Stimulated activated CD4-positive, alpha-beta T cell treated with anti-CD3 and anti-CD28 coated beads, TNF-alpha, amount 100 ng/mL, for 48 hours (primary cell): ENCODE measurements at places on chromosomes 6 and 20.

GRCh38 chr20:4225745-4226144, 210.4 kb upstream of the RNF24 start:
- DNase-seq: no peak

DNA sequence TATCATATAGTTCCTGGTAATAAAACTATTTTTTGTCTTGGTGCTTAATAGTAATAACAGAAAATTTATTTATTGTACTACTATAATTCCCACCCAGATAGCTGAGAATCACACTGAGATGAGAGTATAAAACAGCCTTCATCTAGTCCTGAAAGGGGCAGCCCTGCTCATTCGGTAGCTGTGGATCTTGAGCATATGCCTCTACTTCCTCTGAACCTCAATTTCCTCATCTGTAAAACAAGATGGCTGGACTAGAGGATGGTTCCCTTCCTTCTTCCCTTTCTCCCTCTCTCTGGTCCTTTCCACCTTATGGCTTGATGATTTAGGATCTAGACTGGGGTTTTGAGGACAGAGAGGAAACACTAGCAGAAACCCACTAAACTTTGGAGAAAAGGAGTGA, 15.0 kb downstream of the FKBP5 start:
- DNase-seq: no peak

DNA sequence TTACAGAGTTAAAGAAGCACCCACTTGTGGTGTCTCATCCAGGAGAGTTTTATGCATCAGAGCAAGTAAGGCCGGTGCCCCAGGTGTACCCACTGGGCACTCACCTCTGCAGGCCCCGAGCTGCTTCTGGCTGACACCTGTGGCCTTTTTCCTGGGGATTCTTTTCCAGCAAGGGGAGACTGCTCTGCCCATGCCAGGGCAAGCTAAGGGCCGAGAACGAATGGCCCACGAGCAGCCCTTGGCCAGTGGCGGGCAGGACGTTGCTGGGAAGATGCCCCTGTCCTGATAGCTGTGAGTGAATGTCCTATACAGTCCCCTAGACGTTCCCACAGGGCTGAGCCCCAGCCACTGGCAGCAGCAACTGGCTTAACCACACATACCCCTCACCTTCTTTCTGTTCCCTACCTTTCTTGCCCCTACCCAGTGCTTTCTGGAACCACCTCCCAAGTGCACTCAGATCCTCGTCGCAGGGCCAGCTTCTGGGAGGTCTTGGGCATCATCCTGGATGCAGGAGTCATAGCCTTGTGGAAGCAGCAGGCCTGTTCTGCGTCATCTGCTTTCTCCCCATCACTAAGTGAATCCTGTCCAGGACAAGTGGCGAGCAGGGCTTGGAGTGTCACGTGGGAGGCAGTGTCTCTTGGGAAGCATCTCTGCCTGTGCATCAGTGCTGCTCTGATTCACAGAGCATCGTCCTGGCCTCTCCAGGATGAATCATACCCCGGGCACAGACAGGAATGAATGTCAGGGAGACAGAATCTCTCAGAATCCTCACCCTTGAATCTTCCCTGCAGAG, 32.5 kb downstream of the SYNDIG1 start:
- no peak for DNase-seq

DNA sequence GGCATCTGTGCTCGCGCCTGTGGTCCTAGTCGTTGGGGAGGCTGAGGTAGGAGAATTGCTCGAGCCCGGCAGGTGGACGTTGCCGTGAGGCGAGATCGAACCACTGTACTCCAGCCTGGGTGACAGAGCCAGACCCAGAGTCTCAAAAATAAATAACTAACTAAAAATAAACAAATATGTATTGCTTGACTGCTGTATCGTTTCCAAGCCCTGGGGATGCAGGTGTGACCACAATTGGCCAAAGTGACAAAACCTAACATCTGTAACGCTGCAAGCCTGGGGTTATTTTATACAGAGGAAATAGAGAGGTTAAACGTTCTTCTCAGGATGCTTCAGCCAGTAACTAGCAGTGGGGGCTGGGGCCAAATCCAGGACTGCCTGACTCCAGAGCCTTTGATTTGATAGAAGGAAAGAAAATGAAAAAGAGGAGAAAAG, 1.9 kb upstream of the SRSF3 start:
- no peak for DNase-seq
